ENCODE measurements at places on chromosomes 2 and 18.

- peak; percentile 28 for DNase-seq
Observed at GRCh38 chr2:172472446-172473033, 45.2 kb downstream of the ITGA6 start.

DNA sequence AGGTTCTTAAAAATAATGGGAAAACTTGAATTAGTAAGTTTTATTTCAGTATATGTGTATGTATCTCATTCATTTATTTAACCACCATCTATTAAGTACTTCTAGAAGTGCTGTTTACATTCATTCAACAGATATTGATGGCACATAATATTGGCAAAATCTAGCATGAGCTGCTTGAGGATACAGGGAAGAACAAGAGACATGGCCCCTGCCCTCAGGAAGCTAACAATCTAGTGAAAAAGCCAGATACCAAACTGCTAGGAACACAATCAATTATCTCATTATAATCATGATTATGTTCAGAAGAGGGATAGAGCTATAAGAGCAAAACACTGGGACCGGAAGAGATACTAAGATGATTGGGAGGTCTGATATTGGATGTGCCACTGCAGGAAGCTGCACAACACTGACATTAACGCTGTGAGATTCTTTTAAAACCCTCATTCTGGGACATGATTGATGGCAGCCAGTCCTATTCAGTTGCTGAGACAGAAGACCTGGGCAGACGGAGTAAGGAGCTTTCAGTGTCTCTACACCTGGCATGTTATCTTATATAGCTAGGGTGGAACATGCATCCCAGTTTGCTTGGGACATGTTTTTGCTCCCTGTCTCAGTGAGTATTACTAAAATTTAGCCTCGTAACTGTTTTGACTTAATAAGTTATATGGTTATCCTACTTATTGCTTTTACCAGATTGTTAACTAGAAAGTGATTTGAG is 314.1 kb downstream of the STK39 start:
- DNase-seq: no peak

DNA sequence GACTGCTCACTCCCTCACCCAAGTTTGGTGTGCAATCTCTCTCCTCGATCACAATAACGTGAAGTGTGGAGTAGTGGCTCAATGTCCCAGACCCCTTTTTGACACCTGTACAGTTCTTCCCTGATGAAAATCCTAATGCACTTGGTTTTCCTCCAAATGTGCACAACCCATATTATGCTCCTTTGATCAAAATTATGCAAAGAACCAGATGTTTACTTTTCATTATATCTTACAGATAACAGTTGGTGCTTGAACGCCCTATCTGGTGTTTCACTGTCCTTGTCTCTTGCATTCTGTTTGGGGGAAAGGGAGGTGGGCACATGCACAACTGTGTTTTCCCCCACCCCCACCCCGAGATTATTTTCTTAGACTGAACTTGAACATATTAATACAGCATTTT is 85.0 kb upstream of the CREB1 start:
- no peak for DNase-seq

DNA sequence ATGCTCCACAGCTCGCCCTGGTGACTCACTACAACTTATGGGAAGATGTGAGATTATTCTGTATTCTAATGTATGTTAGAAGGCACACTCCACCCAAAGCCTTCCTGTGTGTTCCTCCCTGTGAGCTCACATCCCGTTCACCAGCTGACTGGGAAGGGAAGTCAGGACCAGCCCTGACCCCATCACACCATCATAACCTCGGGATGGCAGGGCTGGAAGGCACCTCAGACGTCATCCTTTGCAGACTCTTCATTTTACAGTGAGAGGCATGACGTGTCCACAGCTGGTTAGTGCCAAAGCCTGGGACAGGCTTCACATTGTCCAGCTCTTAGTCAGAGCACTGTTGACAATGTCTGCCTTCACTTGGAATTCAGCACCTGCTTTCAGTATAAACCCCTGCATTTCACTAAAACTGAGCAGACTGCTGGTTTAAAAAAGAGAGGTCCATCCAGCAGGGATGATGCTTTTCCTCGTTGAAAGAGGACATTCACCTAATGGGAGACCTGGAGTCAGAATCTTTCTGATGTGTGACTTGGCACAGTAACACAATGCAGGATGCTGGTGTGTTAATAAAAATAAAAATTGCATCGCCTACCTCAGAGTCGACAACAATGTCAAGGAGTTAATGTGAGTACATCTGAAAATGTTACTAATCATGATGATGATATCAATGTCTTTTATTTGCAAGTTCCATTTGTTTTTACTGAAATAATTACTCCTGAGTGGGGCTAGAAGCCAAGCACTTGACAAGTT is 418.0 kb upstream of the TNP1 start:
- no peak for DNase-seq

GRCh38 chr2:221563270-221563985 is 8.7 kb downstream of the EPHA4 start:
- DNase-seq: no peak

DNA sequence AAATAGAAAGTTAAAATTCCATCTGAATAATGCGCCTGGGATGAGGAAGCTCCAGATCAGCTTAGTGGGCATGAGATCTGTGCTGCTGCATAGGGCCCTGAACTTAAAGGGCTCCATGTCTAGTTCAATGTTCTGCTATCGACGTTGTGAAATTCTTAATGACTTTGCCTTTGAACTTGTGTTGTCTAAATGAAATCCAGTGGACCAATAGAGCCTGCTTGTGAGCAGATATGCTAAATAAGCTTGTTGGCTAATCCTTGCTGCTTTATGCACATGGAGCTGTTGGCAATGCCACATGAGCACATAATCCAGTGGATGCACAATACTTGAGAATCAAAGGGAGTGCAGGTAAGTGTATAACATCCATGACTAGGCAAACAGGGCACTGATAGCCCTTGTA is 228.6 kb downstream of the TNS1 start:
- no peak for DNase-seq

DNA sequence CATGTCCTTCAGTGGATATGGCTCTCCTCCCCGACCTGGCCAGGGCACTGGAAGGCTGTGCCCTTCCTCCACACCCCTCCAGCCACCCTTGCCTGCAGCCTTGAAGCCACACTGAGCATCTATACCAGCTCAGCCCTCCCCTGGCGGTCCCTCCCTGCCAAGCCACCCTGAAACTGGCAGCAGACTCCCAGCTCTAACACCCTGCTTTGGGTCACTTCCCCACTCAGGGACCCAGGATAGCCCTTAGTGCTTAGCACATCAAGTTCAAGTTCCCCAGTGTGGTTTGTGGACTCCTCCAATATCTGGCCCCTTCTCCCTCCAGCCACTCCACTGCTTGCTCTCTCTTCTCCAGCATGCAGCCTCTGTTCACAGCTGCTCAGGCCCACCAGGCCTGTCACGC is 89.4 kb downstream of the TNS1 start:
- no peak for DNase-seq

DNA sequence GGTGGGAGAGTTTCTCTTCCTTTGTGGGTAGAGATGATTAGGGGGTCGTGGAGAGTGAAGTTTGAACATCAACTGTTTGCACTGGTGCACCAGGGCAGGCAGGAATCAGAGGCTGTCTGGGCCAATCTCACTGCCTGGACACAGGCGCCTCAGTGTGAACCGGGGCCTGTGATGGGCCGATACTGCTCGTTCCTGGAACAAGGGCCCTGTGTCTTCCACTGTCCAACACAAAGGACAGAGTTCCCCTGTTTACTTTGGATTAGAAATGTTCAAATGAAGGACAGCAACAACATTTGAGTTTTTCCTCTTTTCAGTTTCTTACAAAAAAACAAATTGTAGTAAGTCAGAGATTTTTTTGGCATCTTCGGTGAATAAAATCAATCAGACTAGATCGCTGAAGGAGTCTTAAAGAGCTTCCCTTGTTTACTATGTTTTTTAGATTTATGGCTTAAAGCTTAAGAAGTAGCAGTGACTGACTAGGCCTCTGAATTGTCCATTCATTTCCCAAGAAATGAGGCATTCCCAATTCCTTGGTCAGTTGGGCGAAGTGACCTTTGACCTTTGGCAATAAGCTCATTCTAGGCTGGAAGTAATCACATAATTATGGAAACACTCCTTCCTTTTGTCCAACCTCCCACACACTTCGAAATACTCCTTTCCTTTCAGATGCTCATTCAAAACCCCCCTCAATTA is 11.6 kb upstream of the TGFA start:
- DNase-seq: no peak

DNA sequence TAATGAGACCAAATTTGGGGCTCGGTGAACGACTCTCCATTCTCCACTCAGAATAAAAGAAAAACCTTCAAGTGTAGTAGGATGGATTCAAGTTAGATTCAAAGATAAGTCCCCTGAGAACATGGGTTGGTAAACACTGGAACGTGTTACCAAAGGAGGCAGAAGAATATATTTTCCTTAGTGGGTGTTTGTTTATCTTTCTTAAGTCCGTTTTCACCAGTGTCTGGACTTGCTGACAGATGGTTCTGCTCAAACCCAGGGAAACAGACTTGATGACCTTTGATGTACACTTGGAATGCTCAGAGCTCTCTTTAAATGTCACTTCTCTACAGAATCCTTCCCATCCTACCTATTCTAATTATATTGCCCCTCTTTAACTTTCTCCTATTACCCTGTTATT is 310.3 kb upstream of the ZNF521 start:
- DNase-seq: no peak

GRCh38 chr2:235217846-235218245 is 266.0 kb downstream of the SH3BP4 start:
- DNase-seq: no peak

- DNase-seq: no peak
Observed at GRCh38 chr2:181348107-181348837, 108.9 kb upstream of the ITGA4 start.

DNA sequence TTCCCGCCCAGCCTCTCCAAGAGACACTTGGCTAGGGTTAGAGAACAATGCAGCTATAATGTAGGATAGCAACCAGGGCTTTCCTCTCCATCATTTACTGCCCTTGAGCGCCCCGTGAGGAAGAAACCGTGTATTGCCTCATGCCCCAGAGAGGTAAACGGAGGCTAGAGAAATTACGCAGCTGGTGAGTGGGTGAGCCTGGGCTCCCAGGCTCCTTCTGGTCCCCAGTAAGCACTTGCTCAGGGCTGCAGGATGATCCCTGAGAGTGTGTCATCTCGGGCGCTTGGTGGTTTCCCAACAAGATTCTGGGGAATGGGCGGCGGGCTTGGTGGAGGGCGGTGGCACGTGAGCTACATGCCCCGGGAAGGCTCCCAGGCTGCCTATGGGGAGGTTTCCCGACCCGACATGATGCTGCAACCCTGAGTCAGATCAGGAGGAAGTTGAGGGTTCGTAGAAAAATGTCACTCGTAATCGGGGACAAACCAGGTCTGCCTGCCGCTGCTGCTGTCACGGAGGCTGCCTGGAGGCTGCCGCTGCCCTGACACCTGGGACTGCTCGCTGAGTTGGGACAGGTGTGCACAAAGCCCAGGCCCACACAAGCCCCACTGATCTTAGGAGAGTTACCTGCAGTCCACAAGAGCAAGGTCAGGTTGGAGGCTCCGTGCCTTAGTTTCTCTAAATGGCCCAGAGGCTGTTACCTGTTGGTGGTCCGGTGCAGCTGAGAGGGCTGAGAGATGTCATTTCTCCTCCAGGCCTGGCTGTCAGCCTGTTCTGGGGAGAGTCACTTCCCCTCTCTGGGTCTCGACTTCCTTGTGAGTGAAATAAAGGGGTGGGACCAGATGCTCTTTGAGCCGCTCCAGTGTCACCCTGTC is at the start of gene GPR55:
GPR55 (minus strand) TSS at position 773 of the 872 bp plus-strand sequence. CDS start 14,280 bp downstream, outside the sequence.
- DNase-seq: peak; percentile 38

DNA sequence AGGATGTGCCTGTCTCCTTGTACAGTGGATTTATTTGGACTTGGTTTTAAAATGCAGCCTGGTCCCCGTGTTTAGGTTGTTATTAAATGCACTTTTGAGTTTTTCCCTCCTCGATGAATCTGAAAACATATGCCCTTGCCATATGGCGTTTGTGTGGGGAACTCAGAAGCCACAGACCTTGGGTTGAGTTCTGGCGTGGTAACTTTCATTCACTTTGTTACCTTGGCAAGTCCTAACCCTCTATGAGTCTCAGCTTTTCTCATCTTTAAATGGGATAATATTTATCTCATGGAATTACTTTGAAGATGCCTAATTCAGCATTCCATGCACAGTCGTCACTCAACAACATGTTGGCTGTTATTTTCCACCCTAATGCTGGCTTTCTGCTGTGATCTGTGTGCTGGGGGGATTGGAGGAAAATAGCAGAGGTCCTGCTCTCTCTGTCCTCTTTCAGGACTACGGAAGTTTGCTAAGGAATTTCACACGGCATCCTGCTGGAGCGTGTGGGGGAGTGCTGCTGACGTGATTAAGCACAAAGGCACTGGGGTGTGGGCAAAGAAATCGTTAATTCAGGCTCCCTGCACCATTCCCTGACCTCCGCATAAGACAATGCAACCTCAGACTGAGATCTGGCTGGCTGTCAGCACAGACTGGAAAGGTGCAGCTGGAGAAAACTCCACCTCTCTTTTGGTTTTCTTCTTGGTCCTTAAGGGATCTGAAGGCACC is 61.7 kb downstream of the LDLRAD4 start:
- DNase-seq: no peak

- no peak for DNase-seq
Observed at GRCh38 chr2:5695654-5696403, 3.6 kb downstream of the SOX11 start.

DNA sequence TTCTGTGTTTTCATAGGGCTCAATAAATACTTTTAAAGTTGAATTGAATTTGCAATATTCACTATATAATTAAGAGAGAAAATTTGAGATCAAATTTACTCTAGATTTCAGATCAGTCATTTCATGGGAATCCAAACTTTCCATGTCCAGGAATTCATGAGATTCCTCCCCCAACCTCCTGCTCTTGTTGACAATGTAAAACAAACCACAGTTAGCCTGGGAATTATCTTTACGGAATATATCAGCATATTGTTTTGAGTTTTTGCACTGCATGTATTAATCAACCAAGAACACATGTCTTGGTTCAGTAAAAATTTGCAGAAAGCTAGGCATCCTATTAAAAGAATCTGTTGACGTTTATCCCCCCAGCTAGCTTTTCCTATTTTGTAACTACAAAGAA is 42.3 kb downstream of the CYP1B1 start:
- no peak for DNase-seq

- no peak for DNase-seq
Observed at GRCh38 chr2:191319186-191319585, 74.0 kb downstream of the MYO1B start.

Data from T-cell (primary cell).